ENCODE measurements at places on chromosomes 6 and 20.

DNA sequence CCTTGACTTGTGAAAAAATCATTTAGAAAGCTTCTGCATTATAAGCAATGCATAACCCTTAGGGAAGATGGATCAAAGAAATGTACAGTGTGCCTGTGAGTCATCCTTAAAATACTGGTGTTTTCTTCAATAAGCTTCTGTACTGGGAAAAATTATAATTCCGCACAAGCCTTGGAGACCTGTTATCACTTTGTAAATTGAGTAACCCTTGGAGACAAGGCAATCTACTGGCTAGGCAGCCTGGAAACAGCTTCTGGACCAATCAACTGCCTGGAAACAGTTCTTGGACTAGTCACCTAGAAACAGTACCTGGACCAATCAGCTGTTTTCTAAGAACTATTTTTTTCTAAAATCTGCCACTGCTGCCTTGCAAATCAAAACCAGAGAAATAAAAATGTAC is 25.8 kb upstream of the RNGTT start:
- DNase-seq, result no peak

DNA sequence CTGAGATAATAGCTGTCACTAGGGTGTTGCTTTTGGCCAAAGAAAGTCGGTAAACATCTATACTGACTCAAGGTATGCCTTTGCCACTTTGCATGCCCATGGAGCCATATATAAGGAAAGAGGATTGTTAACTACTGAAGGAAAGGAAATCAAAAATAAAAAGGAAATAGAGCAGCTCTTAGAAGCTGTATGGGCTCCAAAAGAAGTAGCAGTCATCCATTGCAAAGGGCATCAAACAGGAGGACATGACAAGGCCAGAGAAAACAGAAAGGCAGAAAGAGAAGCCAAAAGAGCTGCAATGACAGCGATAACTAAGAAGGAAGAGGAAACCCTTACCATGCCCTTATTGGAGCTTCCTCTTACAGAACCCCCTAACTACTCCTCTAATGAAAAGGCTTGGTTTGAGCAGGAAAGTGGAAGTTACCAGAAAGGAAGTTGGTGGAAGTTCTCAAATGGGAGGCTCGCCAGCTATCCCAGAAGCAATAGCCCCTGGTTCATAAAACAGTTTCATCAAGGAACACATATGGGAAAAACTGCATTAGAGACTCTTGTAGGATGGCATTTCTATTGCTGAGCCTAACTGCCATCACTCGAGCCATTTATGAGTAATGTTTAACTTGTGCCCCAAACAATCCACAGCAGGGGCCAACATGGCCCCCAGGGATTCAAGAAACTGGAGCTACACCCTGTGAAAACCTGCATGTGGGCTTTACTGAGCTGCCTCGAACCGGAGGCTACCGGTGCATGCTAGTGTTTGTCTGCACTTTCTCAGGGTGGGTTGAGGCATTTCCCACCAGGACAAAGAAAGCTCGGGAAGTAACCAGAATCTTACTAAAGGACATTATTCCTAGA is 7.0 kb downstream of the IL22RA2 start:
- DNase-seq, result no peak

DNA sequence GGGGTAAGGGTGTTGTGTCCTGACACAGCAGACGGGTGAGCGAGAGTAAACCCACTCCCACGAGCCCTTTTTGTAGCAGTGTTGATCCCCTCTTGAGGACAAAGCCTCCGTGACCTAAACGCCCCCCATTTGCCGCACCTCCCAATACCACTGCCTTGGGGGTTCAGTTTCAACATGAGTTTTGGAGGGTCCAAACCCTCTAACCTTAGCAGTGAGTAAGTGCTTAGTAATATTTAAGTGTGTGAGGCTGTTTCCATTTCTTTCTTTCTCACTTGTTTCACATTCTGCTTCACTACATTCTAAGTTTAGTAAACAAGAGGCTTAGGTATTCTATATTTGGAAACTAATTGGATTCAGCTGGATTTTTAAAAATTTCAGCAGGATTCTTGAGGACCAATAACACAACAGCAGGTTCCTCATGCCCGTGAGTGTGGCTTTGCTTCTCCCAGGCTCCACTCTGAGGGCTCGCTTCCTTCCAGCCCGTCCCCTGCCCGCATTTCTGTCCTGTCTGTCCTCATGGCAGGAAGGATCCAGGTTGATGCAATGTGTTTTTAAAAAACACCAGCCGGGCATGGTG is 41.2 kb downstream of the SNX9 start:
- DNase-seq, result peak; percentile 33

DNA sequence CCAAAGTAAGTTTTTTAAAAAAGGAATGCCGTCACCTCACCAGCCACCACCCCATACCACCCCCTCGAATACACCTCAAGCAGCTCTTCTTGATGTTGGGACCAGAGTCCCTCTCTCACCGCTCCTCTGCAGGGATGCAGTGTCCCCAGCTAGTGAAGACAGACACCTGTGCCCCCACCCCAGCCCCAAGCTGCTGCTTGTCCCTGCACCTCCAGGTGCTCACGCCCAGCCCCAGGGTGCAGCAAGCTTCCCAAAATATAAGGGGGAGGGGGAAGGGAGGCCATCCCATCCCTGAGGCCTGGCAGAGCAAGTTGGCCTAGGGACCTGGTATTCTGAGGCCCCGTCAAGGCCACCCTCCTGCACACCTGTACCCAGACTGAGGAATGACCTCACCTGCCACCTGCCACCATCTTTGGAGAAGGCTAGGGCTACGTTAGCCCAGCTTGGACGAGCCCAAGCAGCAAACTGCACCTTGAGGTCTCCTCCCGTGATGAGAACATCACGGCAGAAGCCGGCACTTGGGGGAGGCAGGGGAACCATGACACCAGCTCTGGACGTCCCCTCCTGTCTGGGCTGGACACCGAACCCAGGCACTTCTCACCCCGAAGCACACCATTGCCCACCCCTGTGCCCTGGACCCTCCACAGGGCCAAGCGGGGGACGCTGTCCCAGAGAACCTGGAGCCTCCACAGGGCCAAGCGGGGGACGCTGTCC is 25.9 kb downstream of the YTHDF1 start:
- no peak for DNase-seq

DNA sequence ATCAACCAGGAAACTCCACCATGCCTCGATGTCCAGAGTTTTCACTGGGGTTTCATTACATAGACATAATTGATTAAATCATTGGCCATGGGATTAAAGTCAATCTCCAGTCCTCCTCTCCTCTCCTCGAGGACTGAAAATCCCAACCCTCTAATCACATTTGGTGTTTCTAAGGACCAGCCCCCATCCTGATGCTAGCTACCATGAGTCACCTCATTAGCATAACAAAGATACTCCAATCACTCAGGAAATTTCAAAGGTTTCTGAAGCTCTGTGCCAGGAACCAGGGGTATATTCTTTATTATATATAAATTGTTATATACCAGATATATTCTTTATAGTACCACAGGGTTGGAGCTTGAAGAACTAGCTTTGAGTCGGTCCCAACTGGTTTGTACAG is 212.9 kb upstream of the PRND start:
- DNase-seq, result no peak

DNA sequence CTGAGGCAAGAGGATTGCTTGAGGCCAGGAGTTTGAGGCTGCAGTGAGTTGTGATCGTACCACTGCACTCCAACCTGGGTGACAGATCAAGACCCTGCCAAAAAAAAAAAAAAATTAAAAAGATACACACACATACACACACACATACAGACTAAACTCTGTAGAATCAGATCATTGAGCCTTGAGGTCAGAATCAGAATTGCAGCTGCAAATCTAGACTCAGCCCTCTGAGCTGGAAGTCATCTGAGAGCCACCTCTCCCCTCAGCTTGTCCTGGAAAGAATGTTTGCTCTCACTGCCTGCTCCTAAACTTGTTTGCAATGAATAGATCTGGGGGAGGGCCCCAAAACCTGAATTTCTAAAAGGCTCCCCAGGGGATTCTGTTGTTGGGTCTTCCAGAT is 41.4 kb upstream of the ANGPT4 start:
- no peak for DNase-seq

GRCh38 chr6:163543321-163543720 is 128.8 kb downstream of the QKI start:
- no peak for DNase-seq

GRCh38 chr6:23775127-23775526 is 350.9 kb upstream of the NRSN1 start:
- no peak for DNase-seq

- no peak for DNase-seq
Observed at GRCh38 chr6:6397842-6398241, 77.4 kb upstream of the F13A1 start.

GRCh38 chr6:132866762-132867449 is 52.5 kb downstream of the RPS12 start:
- no peak for DNase-seq

- no peak for DNase-seq
Observed at GRCh38 chr6:17297271-17298080, 16.3 kb downstream of the RBM24 start.

DNA sequence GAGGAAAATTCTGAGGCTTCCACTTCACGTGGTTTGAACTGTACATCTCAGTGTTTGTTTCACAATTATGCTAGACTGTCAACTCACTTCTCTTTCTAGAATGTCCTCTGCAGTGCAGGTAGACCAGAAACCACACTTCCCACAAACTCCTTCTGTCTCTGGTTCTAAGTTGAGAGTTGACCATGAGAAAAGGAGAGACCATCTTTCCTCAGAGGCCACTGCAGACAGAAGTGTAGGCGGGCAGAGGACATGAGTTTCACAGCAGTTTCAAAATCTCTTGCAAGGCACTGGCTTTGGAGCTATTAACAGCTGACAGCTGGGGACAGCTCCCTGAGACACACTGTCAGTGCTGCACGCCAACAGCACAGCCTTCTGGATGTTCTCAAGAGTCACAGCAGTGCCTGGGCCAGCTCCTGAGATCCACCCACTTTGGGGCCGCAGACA is 55.4 kb upstream of the MOXD1 start:
- no peak for DNase-seq

DNA sequence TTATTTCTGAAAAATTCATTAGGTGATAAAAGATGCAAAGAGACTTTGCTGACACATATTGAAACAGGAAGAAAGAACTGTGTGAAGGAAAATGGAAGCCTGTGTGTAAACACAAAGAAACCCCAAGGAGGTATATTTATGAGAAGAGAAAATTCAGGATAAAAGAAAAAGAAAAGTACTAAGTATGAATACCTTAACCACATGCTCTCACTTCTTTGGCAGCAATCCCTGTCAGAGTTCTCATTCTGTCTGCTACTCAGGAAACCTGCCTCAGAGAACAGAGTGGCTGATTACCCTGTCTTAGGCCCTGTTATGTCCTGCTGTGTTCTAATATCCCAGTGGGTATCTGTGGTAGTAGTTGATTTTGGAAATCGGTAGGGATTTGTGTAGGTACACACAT is 457.9 kb downstream of the TBC1D32 start:
- DNase-seq, result no peak

GRCh38 chr6:39213195-39213920 is 15.9 kb downstream of the KCNK5 start:
- no peak for DNase-seq

GRCh38 chr6:69089539-69089938 is 454.5 kb downstream of the ADGRB3 start:
- no peak for DNase-seq

- DNase-seq, result no peak
Observed at GRCh38 chr20:50343490-50344179, 153.0 kb downstream of the CEBPB start.

DNA sequence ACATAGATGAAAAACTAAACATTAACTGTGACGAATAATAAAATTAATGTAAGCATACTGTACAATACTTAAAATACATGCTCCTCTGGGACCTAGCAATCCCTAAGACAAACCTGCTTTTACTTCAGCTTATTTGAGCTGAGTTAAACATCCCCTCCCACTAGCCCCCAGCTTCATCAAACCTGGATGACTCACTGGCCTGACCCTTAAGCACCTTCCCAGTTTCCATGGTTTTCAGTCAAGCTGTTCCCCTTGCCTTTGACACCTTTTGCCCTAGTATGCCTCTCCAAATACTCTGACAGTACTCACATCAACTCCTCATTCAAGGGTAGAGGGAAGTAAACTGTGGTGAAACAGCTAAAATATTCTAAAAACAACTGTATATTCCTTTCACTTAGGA is 4.2 kb downstream of the ELOVL4 start:
- no peak for DNase-seq

DNA sequence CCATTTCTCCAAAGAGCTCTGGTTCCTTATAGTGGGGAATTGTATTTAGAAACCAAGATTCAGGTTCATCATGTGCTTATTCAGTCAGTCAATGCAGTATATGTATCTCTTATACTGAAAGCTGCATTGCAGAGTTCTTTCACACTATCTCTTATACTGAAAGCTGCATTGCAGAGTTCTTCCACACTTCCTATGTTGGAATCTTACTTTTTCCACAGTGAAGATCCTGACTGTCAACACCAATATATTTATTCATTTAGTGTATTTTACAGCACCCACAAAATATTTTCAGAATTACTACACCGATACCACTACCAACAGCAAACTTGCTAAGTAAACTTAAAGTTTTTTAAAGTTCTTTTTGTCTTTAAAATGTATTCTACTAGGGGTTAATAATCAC is 349.3 kb upstream of the MMS22L start:
- DNase-seq, result no peak

All from activated T-cell treated with anti-CD3 and anti-CD28 coated beads, Interleukin-2, amount 50 U/mL, for 72 hours (primary cell).